Activated CD4-positive, alpha-beta memory T cell treated with anti-CD3 and anti-CD28 coated beads, Interleukin-2, amount 10 ng/mL, durations not matched to agents 7 days and 5 days (primary cell): ENCODE measurements at places on chromosomes 12 and 14. TPM values are rescaled to one million over a fixed set of nuclear protein-coding genes. Genes with fewer than 3 reads are reported as not detected.

Gene AREL1
- total RNA-seq: 42.4 TPM

Gene KCNJ8
- total RNA-seq: not detected

Gene HOXC5
- not detected for total RNA-seq

Gene ACSM4
- not detected for total RNA-seq

Gene PWP1
- total RNA-seq: 31.9 TPM

Gene AP5M1
- total RNA-seq: 40.6 TPM

Gene HOTAIR
- not detected for total RNA-seq

DNA sequence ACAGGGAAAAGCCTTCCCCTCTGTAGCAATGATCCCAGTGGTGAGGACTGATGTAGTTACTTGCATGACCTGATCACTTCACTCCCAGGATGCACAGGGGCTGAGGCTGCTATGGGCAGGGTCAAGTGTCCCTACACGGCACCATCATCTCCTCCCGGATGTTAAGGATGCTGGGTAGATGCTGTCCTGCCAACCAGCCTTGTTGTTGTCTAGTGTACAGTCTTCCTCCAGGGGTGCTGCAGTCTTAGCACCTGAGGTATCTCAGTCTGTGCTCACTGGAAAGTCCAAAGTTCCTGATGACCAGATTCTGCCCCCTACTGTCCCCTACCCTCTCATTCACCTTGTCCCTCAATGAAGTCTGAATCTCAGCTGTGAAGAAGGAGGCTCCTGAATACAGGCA, 20.1 kb downstream of the CPM start:
- DNase-seq: no peak
- H3K27ac ChIP-seq: no peak overlapping the region
- peaks cover 3% of the 10 kb centered on the region for H3K4me1 ChIP-seq
- H3K4me3 ChIP-seq: no peak overlapping the region
- H3K36me3 ChIP-seq: no peaks in the 10 kb centered on the region

- H3K27ac ChIP-seq: no peak overlapping the region
- no peaks in the 10 kb centered on the region for H3K4me1 ChIP-seq
- H3K4me3 ChIP-seq: no peak overlapping the region
- no peak for DNase-seq
Measured at GRCh38 chr12:88854260-88854659, 274.0 kb upstream of the KITLG start.

DNA sequence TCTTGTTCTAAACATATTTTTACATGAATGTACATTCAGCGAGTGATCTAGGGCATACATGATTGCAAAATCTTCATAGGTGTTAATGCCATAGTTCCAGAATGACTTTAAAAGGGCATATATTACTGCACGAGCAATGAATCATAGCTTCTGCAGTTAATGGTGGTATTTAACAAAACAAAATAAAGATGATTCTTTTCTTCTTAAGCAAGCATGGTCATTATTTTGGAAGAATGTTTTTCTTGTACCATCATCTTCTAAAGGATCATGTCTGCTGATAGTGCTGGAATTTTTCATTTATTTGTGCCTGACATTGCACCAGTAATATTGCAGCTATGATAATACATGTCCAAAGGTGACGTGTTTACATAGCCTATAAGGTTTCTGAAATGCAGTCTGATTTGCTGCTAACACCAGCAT, 388.6 kb downstream of the CCDC91 start:
- no peaks in the 10 kb centered on the region for H3K4me1 ChIP-seq
- no peak overlapping the region for H3K4me3 ChIP-seq
- no peaks in the 10 kb centered on the region for H3K36me3 ChIP-seq
- H3K27me3 ChIP-seq: no peaks in the 10 kb centered on the region

GRCh38 chr14:102487204-102487577, 22.4 kb downstream of the ANKRD9 start:
- H3K27ac ChIP-seq: no peak overlapping the region
- DNase-seq: no peak
- no peak overlapping the region for H3K4me3 ChIP-seq
- no peaks in the 10 kb centered on the region for H3K4me1 ChIP-seq
- no peaks in the 10 kb centered on the region for H3K27me3 ChIP-seq

GRCh38 chr14:31138301-31138700, 69.3 kb downstream of the HECTD1 start:
- peaks cover 34% of the 10 kb centered on the region for H3K36me3 ChIP-seq
- no peak overlapping the region for H3K4me3 ChIP-seq
- no peak overlapping the region for H3K27ac ChIP-seq
- H3K27me3 ChIP-seq: no peaks in the 10 kb centered on the region
- H3K4me1 ChIP-seq: peaks cover 3% of the 10 kb centered on the region

GRCh38 chr12:123532808-123533649, 490 bp downstream of the RILPL1 start:
- peak overlapping the region; percentile 61 for H3K4me3 ChIP-seq
- H3K27ac ChIP-seq: no peak overlapping the region
- peaks cover 11% of the 10 kb centered on the region for H3K27me3 ChIP-seq
- DNase-seq: peak; percentile 21
- H3K36me3 ChIP-seq: no peaks in the 10 kb centered on the region

- no peaks in the 10 kb centered on the region for H3K27me3 ChIP-seq
- H3K36me3 ChIP-seq: no peaks in the 10 kb centered on the region
- H3K27ac ChIP-seq: no peak overlapping the region
- DNase-seq: no peak
Measured at GRCh38 chr14:59254146-59254910, 65.9 kb downstream of the DAAM1 start.

DNA sequence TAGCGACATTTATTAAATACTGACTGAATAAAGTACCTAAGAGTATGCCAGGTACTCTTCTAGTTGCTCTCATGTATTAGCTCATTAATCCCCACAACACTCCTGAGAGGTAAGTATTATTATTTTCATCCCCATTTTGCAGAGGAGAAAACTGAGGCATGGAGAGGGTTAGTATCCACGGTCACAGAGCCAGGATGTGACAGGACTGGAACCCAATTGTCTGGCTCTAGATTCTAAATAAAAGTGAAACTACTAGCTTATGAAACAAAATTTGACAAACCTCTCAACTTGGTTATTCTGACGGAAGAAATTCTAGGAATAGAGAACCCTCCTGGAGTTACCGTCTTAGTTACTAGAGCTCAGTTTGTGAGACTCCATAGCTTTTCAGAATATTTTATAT, 112.2 kb downstream of the CHST11 start:
- peak overlapping the region; percentile 87 for H3K27ac ChIP-seq
- peaks cover 75% of the 10 kb centered on the region for H3K36me3 ChIP-seq
- H3K4me1 ChIP-seq: peaks cover 70% of the 10 kb centered on the region
- peak overlapping the region; percentile 32 for H3K4me3 ChIP-seq
- H3K27me3 ChIP-seq: no peaks in the 10 kb centered on the region

- no peaks in the 10 kb centered on the region for H3K36me3 ChIP-seq
- DNase-seq: no peak
- no peak overlapping the region for H3K4me3 ChIP-seq
- peaks cover 2% of the 10 kb centered on the region for H3K27me3 ChIP-seq
- no peaks in the 10 kb centered on the region for H3K4me1 ChIP-seq
Measured at GRCh38 chr14:93708311-93708734, 80.0 kb downstream of the PRIMA1 start.

DNA sequence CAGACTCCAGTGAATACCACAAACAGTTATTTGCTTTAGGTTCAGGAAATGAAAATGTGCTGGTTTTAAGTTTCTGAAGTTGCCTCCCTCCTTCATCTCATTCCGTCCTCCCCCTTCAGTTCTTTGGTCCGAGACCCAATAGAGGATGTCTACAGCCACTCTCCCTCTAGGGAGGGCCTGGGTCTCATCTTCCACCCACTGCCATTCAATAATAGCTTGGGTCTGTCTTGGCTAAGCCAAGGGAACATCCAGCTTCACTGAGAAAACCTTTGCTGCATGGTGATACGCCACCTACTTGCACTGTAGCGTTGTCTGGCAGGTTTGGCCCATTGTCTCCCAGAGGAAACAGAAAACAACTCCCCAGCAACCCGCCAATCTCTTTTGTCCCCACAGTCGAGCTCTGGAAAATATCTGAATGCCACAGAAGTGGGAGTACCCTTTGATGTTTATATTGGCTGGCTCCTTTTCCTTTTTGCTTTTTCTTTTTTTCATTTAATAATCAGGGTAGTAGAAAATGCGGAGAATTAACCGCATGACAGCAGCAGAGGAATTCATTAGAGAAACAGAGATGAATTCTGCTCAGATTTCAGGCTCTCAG, 380.1 kb downstream of the RAD51B start:
- no peaks in the 10 kb centered on the region for H3K36me3 ChIP-seq
- no peak for DNase-seq
- H3K27me3 ChIP-seq: no peaks in the 10 kb centered on the region
- no peak overlapping the region for H3K4me3 ChIP-seq

DNA sequence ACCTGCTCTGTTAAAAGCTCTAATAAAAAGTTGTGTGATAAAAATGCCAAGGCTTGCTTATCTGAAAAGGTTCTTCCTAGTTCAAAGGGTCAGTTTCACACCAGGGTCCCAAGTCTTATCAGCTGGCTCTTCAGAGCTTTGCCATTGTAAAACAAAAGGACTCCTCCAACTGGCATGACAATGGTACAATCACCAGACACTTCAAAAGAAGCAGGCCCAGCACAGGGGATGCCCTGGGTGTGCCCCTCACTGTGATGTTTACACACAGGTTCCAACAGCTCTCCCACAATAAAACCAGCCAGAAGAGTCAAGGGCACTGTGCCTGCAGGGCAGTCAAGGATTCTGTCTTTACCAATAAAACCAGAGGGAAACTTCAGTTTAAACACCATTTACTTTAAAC, 78.7 kb downstream of the PRICKLE1 start:
- H3K4me3 ChIP-seq: no peak overlapping the region
- H3K27ac ChIP-seq: no peak overlapping the region
- no peaks in the 10 kb centered on the region for H3K36me3 ChIP-seq
- no peak for DNase-seq
- H3K4me1 ChIP-seq: no peaks in the 10 kb centered on the region

- no peak overlapping the region for H3K27ac ChIP-seq
- H3K36me3 ChIP-seq: no peaks in the 10 kb centered on the region
- H3K4me1 ChIP-seq: no peaks in the 10 kb centered on the region
- no peak for DNase-seq
Measured at GRCh38 chr14:50383618-50384225, 13.0 kb downstream of the CDKL1 start.

- H3K4me3 ChIP-seq: no peak overlapping the region
- no peak overlapping the region for H3K27ac ChIP-seq
- H3K36me3 ChIP-seq: no peaks in the 10 kb centered on the region
- H3K4me1 ChIP-seq: no peaks in the 10 kb centered on the region
Measured at GRCh38 chr14:57029620-57030253, 219.5 kb upstream of the OTX2 start.

DNA sequence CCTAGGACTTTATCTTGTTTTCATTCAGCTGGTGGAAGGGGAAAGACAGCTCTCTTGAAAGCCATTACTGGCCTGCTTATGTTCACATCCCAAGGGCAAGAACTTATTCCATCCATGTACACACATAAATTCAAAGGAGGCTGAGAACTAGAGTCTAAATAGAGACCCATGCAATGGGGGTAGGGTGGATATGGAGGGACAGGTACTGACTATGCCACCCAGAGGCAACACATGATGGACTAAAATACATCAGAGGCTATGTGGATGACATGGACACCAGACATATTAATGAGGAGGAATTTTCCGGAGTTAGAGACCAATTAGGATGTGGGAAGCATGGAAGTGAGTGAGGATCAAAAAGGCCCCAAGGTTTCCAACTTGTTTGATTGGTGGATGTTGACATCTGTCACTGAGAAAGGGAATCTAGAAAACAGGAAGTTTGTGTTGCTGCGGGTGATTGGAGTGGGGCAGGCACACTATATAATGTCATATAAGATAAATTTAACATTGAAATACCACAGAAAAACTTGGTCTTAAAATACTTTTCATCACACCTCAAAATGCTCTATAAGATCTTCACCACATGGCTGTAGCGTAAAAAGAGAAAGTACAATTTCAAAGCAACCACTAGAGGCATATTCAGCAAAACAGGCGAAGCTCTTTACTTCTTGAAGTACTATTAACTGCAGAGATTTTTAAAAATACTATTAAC, 130.4 kb downstream of the GRIP1 start:
- no peak for DNase-seq
- H3K4me1 ChIP-seq: no peaks in the 10 kb centered on the region
- H3K27me3 ChIP-seq: no peaks in the 10 kb centered on the region
- no peaks in the 10 kb centered on the region for H3K36me3 ChIP-seq
- H3K27ac ChIP-seq: no peak overlapping the region

DNA sequence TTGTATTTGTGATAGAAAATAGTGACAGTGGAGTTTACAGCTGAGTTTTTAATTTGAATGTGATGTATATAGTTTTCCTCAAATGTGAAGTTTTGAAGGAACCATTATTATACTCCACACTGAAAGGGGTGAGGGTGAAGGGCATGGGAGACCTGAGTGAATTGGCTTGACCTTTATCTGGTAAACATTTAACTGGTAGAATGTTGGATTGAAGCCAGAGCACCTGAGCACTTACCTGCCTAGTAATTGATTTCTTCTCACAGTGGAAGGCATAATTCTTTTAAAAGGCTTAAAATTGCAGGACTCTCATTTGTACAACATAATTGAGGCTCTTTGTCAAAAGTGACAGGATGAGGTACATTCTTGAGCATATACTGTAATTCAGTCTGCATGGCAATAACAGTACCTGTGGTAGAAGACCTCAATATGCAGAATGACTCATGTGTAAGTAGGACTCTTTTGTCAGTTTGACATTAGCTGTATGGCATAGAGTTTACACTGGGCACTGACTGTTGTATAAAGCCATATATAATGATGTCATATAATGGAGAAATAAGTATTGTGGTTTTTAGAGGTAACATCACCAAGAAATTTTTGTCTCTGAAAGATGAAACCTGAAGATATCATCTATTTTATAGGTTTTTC, 309.6 kb downstream of the TMTC2 start:
- H3K4me3 ChIP-seq: no peak overlapping the region
- peaks cover 1% of the 10 kb centered on the region for H3K27me3 ChIP-seq
- H3K36me3 ChIP-seq: no peaks in the 10 kb centered on the region
- DNase-seq: no peak

DNA sequence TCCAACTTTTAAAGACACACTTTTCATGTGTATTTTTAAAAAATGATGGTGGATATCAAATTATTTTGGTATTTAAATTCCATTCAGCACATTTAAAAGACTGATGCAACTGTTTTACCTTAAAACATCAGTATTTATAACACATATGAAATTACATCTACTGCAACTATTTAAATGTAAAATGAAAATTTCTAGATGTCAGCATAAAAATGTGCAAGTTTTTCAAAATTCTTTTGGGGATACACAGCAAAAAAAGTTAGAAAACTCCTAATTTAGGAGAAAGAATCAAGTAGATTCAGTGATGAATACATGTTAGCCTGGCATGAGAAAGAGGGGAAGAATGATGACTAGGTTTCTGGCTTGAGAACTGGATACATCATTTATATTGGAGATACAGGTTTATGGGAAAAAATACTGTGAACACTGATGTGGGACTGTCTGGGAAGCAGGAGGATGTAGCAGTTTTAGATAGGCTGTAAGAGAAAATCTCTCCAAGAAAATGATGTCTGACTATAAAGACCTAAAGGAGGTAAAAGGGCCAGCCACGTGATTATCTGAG, 9.2 kb downstream of the SOS2 start:
- no peak for DNase-seq
- peaks cover 14% of the 10 kb centered on the region for H3K36me3 ChIP-seq
- no peak overlapping the region for H3K27ac ChIP-seq
